Kidney (tissue), 22 donors: ENCODE measurements at places on chromosomes 12 and 14. TPM values are rescaled to one million over a fixed set of nuclear protein-coding genes. Genes with fewer than 3 reads are reported as not detected.
A peak's percentile ranks its signal among the peaks of the same experiment; 100 is the strongest.

DNA sequence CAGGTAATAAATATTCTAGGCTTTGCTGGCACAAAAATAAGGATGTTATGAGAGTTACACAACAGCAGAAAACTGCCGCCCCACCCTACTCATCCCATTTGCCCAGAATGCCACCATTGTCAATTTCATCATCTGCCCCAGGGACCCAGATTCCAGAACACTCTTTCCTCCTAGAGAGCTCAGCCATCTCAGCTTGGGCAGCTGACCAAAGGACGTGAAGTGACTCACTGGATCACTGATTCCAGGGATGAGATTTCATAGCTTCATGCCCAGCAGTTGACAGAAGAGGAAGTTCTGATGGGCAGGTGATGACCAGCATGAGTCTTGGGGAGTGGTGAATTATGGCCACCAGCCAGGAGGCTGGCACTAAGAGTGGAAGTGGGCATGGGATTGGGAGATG is 450.3 kb downstream of the RMST start:
- no peaks in the 10 kb centered on the region for H3K4me1 ChIP-seq
- no peak for DNase-seq
- H3K36me3 ChIP-seq, result no peaks in the 10 kb centered on the region
- H3K27me3 ChIP-seq, result no peaks in the 10 kb centered on the region

GRCh38 chr12:12098691-12099015 is 27.9 kb downstream of the BCL2L14 start:
- H3K27me3 ChIP-seq, result no peaks in the 10 kb centered on the region
- no peak overlapping the region for H3K27ac ChIP-seq
- no peaks in the 10 kb centered on the region for H3K4me1 ChIP-seq

DNA sequence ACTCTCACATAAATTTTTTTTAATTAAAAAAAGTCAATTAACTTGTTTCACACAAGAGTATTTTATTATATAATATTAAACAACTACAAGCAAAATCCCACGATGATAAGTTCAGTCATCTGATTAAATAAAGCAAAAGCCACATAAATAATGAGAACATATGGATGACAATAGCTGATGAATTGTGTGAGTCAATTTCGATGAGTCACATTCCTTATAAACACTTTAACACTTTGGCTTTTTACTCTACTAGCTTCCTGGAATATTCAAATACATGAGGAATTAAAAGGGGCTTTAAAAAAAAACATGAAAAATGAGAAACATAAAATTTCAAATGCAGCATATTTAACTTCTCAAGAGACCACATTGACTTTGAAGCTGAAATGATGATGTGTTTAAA is 95.3 kb downstream of the BCAT1 start:
- no peaks in the 10 kb centered on the region for H3K27me3 ChIP-seq
- no peaks in the 10 kb centered on the region for H3K36me3 ChIP-seq
- DNase-seq, result no peak
- no peak overlapping the region for H3K4me3 ChIP-seq

GRCh38 chr12:68673788-68674187 is 13.0 kb upstream of the NUP107 start:
- no peaks in the 10 kb centered on the region for H3K36me3 ChIP-seq
- H3K27me3 ChIP-seq, result no peaks in the 10 kb centered on the region
- H3K4me3 ChIP-seq, result no peak overlapping the region
- H3K27ac ChIP-seq, result no peak overlapping the region
- no peaks in the 10 kb centered on the region for H3K4me1 ChIP-seq
- no peak for DNase-seq

- H3K4me3 ChIP-seq, result no peak overlapping the region
- DNase-seq, result no peak
- no peaks in the 10 kb centered on the region for H3K4me1 ChIP-seq
- H3K27me3 ChIP-seq, result peaks cover 14% of the 10 kb centered on the region
Observed at GRCh38 chr12:57470286-57470969, 9.2 kb downstream of the ARHGAP9 start.

DNA sequence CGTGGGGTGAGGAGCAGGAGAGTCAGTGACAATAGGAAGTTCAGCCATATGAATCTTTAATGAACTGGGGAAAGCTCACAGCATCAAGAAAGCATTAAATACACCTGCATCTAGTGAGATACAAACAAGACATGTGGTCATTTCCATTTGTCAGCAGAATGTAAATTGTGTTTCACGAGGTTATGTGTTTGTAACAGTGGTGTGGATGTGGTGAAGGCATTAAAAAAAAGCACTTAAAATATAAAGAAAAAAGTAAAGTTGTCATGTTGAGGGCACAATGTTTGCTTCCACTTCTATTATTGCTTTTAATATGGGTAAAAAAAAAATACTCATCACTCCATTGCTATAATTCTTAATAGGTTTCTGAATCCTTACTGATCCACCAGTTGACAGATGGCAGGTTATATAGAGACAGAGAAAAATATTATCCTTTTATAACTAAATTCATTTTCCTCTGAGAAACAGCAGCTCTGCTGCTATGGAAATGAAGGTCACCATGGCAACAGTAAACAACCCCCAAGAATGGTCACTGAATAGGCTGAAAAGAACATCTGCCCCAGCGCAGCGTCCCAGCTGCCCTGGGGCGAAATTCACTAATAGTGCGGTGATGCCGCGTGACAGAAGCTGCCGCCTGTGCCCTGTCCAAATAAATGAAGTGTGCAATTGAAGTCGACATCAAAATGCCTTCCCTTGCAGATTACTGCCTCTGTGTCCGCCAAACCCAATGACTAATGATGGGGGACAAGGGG is 226.1 kb downstream of the FOXN3 start:
- DNase-seq, result no peak
- H3K27me3 ChIP-seq, result no peaks in the 10 kb centered on the region
- no peaks in the 10 kb centered on the region for H3K36me3 ChIP-seq
- H3K4me1 ChIP-seq, result no peaks in the 10 kb centered on the region
- no peak overlapping the region for H3K4me3 ChIP-seq

GRCh38 chr12:132560364-132560613 is 50.1 kb downstream of the LRCOL1 start:
- DNase-seq, result peak; percentile 38
- no peak overlapping the region for H3K4me3 ChIP-seq
- H3K27ac ChIP-seq, result no peak overlapping the region
- H3K4me1 ChIP-seq, result peaks cover 11% of the 10 kb centered on the region
- no peaks in the 10 kb centered on the region for H3K27me3 ChIP-seq

DNA sequence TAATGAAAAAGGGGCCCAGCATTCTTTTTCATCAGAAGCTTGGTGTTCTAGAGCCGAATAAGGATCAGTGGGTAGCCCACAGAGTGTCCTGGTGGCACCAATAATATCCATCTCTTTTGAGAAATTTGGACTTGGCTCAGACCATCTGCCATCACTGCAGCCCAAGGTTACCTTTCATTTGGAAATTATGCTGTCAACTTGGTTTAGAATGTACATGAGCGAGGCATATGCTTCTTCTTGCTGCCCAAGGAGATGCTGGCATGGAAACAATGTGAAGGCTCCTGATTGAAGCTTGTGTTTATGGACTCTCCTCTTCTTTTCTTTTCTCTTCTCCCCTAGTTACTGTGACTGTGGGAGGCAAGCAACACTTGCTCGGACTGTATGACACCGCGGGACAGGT is 50.0 kb downstream of the GPHB5 start:
- H3K27me3 ChIP-seq, result no peaks in the 10 kb centered on the region
- H3K4me1 ChIP-seq, result no peaks in the 10 kb centered on the region
- no peak overlapping the region for H3K27ac ChIP-seq
- no peaks in the 10 kb centered on the region for H3K36me3 ChIP-seq
- no peak for DNase-seq

- no peak for DNase-seq
- peak overlapping the region; percentile 82 for H3K27ac ChIP-seq
- H3K27me3 ChIP-seq, result no peaks in the 10 kb centered on the region
- peaks cover 3% of the 10 kb centered on the region for H3K36me3 ChIP-seq
Observed at GRCh38 chr12:211639-212414, 2.1 kb downstream of the SLC6A12 start.

DNA sequence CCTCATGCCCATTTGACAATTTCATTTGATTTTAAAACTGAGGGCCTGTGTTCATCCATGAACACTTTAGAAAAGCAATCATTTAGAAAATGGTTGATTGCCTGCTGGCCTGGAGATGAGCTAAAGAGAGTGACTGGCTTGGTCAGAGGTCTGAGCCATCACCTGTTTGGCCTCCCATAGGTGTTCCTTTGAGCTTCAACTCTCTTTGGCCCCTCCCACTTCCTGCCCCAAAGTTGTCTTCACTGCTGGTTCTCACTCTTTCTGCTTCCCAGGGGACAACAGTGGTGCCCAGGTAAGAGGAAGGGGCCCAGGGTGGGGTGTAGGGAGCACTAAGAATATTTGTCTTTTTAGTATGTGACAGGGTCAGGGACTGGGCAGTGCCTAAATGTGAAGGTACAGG is 4.9 kb upstream of the TCP11L2 start:
- no peak overlapping the region for H3K4me3 ChIP-seq
- no peaks in the 10 kb centered on the region for H3K27me3 ChIP-seq
- no peak for DNase-seq
- H3K27ac ChIP-seq, result no peak overlapping the region

GRCh38 chr14:59507063-59507751 is 22.9 kb downstream of the JKAMP start:
- H3K27me3 ChIP-seq, result no peaks in the 10 kb centered on the region
- H3K27ac ChIP-seq, result no peak overlapping the region
- no peak overlapping the region for H3K4me3 ChIP-seq
- H3K4me1 ChIP-seq, result no peaks in the 10 kb centered on the region
- peaks cover 11% of the 10 kb centered on the region for H3K36me3 ChIP-seq

- H3K4me3 ChIP-seq, result no peak overlapping the region
- H3K36me3 ChIP-seq, result no peaks in the 10 kb centered on the region
- H3K4me1 ChIP-seq, result no peaks in the 10 kb centered on the region
- no peaks in the 10 kb centered on the region for H3K27me3 ChIP-seq
- no peak overlapping the region for H3K27ac ChIP-seq
- no peak for DNase-seq
Observed at GRCh38 chr14:44396226-44396625, 110.9 kb downstream of the FSCB start.

DNA sequence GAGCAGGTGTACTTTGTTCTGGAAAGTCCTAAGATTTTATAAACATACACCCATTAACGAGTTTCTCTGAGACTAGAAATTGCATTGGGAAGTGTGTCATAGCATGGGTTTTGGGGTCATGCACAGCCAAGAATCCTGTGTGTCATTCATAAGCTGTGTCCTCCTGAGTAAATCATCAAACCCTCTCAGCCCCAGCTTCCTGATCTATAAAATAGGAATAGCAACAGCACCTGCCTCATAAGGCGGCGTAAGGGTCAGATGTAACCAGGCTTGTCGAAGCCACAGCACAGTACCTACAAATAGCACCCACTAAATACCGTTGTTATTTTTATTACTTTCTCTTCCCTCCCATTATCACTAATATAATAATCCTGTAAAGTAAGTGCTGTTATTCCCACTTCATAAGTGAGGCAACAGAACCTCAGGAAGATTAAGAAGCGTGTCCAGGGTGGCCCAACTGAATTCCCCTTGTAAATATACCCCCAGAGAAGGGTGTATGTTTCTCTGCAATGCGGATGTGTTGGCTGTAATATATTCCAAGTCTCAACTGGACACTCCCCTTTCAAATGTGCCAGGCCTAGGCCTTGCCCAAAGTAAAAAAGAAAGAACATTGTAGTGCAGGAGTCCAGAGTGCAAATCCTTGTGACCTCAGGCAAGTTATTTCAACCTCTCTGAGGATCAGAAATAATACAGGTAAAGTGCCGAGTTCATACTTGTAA is 188.3 kb upstream of the BCL2L14 start:
- DNase-seq, result no peak
- H3K4me1 ChIP-seq, result no peaks in the 10 kb centered on the region
- no peak overlapping the region for H3K27ac ChIP-seq

GRCh38 chr12:3540387-3540990 is 49.5 kb downstream of the PRMT8 start:
- H3K36me3 ChIP-seq, result no peaks in the 10 kb centered on the region
- no peaks in the 10 kb centered on the region for H3K4me1 ChIP-seq
- DNase-seq, result no peak
- H3K27ac ChIP-seq, result no peak overlapping the region

DNA sequence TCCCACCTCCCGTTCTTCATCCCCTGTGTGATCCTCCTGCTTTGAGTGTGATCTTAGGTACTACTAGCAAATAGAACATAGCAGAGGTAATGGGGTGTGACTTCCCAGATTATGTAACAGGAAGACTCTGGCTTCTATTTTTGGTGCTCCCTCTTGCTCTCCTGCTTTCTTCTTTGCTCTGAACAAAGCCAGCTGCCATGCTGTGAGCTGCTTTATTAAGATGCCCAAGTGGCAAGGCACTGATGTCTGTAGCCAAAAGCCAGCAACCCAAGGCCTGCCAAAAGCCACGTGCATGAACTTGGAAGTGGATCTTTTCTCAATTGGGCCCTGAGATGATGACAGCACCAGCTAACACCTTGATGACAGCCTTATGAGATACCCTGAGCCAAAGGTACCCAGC is 5.8 kb upstream of the MFAP5 start:
- no peaks in the 10 kb centered on the region for H3K36me3 ChIP-seq
- H3K27me3 ChIP-seq, result no peaks in the 10 kb centered on the region
- no peak for DNase-seq
- H3K4me1 ChIP-seq, result no peaks in the 10 kb centered on the region

DNA sequence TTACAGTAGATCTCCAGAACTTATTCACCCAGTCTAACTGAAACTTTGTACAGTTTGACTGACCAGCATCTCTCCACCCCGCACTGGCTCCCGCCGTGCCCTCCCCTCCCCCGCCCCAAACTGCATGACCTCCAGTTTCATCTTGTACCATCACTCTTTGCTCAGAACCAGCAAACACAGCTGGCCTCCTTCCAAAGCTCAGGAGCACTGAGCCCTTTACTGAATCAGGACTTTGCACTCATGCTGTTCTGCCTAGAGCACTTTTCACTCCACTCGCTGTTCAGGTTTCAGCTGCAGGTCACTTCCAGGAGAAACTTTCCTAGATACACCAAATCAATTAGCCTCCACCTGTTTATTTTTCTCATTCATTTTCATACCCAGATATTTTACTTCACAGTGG is 455.3 kb upstream of the PDE3A start:
- no peaks in the 10 kb centered on the region for H3K36me3 ChIP-seq
- H3K4me3 ChIP-seq, result no peak overlapping the region
- DNase-seq, result no peak

GRCh38 chr12:90274407-90274806 is 565.8 kb upstream of the ATP2B1 start:
- no peak for DNase-seq
- H3K4me3 ChIP-seq, result no peak overlapping the region
- no peaks in the 10 kb centered on the region for H3K4me1 ChIP-seq
- H3K27me3 ChIP-seq, result no peaks in the 10 kb centered on the region

- H3K36me3 ChIP-seq, result peaks cover 7% of the 10 kb centered on the region
- no peak overlapping the region for H3K4me3 ChIP-seq
- DNase-seq, result no peak
- no peak overlapping the region for H3K27ac ChIP-seq
- peaks cover 4% of the 10 kb centered on the region for H3K4me1 ChIP-seq
Observed at GRCh38 chr14:76181546-76181945, 29.8 kb downstream of the GPATCH2L start.

Gene PDZRN4
- total RNA-seq, result 2.1 TPM

Gene FOXA1
- total RNA-seq, result not detected

Gene HNF1A
- total RNA-seq, result 6.7 TPM

Gene CLECL1
- total RNA-seq, result 2.1 TPM

Gene BDKRB2
- 16.1 TPM for total RNA-seq

Gene PLEKHD1
- 0.25 TPM for total RNA-seq

Gene FOXN4
- not detected for total RNA-seq

Gene DAO
- 0.41 TPM for total RNA-seq

Gene KCNJ8
- 13.1 TPM for total RNA-seq

Gene ACRBP
- 3.4 TPM for total RNA-seq

Gene CLEC2A
- total RNA-seq, result not detected
